ENCODE measurements at places on chromosomes 13 and 19. TPM values are rescaled to one million over a fixed set of nuclear protein-coding genes. Genes with fewer than 3 reads are reported as not detected.

GRCh38 chr13:112000888-112001287 lies 66.1 kb upstream of the SOX1 start:
- DNase-seq, result no peak

- peak; percentile 20 for DNase-seq
Observed at GRCh38 chr13:34654647-34655046, 287.4 kb upstream of the NBEA start.

The C13orf42 gene
- not detected for total RNA-seq

The STOML3 gene
- not detected for total RNA-seq

The RGS9BP gene
- not detected for total RNA-seq

GRCh38 chr13:36728006-36728405 lies 54.2 kb downstream of the SERTM1 start:
- no peak for DNase-seq

DNA sequence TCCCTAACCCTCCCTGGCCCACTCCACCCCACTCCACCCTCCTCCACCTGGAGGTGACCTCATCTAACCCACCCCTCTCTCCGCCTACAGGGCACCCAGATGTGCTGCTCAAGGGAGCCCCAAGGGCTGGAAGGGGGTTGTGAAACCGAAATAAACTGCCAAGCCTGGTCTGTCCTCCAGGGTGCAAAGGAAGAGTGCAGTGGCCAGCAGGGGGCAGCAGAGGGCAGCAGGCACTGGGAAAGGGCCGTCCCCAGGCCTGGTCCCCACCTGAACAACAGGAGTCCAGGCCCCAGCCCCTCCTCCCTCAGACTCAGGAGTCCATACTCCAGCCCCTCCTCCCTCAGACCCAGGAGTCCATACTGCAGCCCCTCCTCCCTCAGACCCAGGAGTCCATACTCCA lies 8.4 kb upstream of the BCAM start:
- DNase-seq, result no peak

DNA sequence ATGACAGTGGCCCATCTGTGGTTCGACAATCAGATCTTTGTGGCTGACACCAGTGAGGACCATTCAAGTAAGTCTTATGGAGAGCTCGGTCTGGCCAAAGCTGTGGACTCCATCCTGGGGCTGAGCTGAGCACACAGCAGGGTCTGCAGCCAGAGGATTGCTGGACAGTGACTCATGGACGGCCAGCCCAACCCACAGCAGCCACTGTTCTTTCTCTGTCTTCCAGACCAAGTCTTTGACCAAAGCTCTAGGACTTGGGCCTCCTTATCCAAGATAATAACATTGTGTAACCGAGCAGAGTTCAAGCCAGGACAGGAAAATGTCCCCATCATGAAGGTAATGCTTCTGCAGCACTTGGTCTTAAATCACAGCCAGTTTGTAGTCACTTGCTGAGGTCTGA lies 12.4 kb downstream of the ATP12A start:
- DNase-seq, result no peak

GRCh38 chr13:52399708-52400107 lies 6.3 kb downstream of the THSD1 start:
- no peak for DNase-seq

The SPACA4 gene
- total RNA-seq, result not detected

The NR1H2 gene
- total RNA-seq, result 67.5 TPM

The CACTIN gene
- total RNA-seq, result 35.0 TPM

The CRB3 gene
- 58.9 TPM for total RNA-seq

The RASIP1 gene
- 6.9 TPM for total RNA-seq

DNA sequence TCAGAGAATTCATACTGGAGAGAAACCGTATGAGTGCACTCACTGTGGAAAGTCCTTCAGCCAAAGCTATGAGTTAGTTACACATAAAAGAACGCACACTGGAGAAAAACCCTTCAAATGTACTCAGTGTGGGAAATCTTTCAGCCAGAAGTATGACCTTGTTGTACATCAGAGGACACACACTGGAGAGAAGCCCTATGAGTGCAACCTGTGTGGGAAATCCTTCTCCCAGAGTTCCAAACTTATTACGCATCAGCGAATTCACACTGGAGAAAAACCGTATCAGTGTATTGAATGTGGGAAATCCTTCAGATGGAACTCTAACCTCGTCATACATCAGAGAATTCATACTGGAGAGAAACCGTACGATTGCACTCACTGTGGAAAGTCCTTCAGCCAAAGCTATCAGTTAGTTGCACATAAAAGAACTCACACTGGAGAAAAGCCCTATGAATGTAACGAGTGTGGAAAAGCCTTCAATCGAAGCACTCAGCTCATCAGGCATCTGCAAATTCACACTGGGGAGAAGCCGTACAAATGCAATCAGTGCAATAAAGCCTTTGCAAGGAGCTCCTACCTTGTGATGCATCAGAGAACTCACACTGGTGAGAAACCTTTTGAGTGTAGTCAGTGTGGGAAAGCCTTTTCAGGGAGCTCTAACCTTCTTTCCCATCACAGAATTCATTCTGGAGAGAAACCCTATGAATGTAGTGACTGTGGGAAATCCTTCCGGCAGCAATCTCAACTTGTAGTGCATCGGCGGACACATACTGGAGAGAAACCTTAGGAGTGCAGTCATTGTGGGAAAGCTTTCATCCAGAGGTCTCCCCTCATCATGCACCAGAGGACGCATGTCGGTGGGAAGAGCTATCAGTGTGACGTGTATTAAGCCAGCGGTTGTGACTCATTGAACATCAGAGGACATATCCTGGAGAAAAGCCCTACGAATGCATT lies 16.5 kb upstream of the ZNF8 start:
- DNase-seq, result no peak

Measured in epithelial cell of proximal tubule (primary cell).